HFF-Myc (cell line): ENCODE measurements at places on chromosomes 16 and 17.

DNA sequence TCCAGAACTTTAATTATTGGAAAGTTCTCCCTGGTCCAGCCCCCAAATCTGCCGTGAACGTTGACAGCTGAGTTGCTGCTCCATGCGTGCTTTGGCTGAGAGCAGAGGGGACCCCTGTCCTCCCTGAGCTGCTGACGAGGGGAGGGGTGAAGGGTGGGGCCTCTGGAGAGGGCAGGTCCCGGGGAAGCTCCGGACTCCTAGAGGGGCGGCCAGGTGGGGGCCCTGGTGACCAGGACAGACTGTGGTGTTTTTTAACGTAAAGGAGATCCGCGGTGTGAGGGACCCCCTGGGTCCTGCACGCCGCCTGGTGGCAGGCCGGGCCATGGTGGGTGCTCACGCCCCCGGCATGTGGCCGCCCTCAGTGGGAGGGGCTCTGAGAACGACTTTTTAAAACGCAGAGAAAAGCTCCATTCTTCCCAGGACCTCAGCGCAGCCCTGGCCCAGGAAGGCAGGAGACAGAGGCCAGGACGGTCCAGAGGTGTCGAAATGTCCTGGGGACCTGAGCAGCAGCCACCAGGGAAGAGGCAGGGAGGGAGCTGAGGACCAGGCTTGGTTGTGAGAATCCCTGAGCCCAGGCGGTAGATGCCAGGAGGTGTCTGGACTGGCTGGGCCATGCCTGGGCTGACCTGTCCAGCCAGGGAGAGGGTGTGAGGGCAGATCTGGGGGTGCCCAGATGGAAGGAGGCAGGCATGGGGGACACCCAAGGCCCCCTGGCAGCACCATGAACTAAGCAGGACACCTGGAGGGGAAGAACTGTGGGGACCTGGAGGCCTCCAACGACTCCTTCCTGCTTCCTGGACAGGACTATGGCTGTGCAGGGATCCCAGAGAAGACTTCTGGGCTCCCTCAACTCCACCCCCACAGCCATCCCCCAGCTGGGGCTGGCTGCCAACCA is at the start of gene MC1R:
Gene MC1R, plus strand, starts transcription at position 410 of the 895 bp plus-strand sequence. Its CDS starts 397 bp downstream, at position 807.
- DNase-seq, result no peak

DNA sequence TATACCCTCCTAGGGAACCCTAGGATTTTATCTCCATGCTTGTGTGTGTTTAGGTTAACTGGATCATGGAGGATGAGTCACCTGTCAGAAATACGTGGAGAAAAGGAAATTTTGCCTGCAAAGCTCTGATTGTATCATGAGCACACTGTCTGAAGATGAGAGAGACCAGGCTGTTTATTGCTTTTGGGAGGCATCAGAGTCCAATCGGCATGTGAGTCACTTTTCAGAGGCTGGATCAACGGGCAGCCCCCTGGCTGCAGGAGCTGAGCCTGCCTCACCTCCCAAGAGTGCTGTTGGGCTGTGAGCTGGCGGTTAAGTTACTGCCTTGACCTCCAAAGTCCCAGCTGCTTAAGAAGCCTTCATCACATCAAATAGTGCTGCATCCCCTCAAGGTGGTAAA is 41.5 kb upstream of the MED9 start:
- DNase-seq, result peak; percentile 72

DNA sequence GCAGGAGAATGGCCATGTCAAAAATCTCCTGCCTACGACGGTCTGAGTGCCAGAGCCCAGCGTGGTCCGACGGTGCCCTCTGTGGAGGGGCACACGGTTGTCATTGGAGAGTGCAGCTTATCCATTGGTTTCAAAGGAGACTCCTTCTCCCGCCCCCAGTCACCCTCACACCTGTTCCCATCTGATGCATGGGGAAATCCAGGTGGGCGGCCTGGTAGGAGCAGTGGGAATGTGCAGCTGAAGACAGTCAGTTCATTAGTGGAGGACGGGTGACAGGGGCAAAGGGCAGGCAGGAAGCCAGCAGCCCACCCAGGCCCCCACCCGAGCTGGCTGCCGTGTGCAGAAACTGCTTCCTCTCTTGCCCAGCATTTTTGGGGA is 162.3 kb downstream of the IRF8 start:
- no peak for DNase-seq

- DNase-seq, result no peak
Observed at GRCh38 chr17:46199379-46199778, 6.2 kb upstream of the KANSL1 start.

GRCh38 chr16:27795992-27796614 is 246.2 kb downstream of the KATNIP start:
- no peak for DNase-seq

- DNase-seq, result no peak
Observed at GRCh38 chr16:72311426-72311825, 139.5 kb upstream of the PMFBP1 start.

DNA sequence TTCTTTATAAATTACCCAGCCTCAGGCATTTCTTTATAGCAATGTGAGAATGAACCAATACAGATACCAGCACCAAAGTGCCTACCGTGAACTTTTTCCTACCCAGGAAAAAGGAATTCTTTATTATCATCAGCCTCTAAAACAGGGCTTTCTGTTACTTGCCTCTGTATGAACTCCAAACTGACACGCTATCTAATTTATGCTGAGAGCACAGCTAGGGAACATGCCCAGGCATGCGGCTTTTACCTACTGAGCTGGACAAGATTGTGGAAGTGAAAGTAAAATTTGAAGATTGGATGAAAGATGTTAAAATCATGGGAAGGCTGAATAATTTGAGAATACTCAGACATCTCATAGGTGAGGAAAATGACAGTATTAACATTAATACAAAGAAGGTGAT is 24.4 kb upstream of the ADCY9 start:
- DNase-seq, result no peak

GRCh38 chr17:22090263-22090935 is 398.1 kb downstream of the KCNJ18 start:
- no peak for DNase-seq

DNA sequence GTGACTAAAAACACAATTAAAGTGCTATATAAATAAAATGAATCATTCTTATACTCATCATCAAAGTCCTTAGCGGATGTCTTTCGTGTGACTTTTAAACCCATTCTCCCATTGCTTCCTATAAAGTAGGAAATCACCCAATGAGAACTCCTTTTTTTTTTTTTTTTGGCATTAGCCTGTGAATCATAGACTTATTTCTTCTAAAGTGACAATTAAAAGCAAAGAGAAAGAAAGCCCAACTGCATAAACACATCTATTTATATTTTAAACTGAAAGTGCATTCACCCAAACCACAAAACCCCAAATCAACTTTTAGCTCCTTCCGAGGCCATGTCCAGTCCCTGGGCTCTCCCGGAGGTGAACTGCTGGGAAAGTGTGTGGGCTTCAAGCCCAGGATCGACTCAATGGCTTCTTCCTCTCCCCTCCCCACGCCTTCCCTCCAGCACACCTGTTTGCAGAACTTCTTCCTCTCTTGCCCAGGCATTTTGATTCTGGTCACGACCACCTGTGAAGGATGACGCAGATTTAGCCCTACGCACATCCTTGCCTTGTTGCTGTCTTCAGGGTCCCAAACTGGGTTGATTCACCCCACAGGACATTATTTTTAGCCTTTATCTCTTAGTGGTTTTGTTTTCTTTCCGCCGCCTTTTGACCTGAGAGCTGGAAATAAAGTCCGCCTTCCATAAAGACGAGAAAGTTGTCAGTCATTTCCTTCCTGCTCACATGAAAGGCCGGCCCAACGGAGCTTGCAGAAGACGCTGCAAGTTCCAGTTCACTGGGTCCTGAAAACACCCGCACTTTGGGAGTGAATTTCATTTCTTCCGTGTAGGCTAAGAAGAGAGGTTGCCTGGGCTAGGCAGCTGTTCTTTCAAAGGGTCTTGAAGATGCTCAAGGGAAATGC is 166.8 kb downstream of the MAP2K6 start:
- DNase-seq, result no peak

DNA sequence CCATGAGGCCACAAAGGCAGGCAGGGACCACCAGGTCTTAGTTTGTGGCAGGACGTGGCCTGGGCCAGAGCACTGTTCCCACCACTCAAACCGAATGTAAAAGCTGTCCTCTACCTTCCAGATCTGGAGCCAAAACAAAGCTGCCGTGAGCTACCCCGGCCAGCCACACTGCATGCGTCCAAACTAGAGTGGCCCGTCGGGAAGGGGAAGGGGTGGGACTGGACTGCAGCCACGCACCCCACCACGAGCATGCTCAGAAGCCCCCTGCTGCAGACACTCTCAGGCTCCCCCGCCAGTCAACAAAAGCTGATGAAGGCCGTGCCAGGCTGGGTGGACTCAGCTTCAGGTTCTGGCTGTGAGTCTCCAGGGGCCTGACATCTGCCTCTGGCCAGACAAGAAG is 15.2 kb downstream of the SLC13A5 start:
- DNase-seq, result no peak

- DNase-seq, result no peak
Observed at GRCh38 chr17:68775318-68775717, 174.2 kb upstream of the FAM20A start.

- no peak for DNase-seq
Observed at GRCh38 chr17:51180486-51180885, 14.3 kb downstream of the NME2 start.

DNA sequence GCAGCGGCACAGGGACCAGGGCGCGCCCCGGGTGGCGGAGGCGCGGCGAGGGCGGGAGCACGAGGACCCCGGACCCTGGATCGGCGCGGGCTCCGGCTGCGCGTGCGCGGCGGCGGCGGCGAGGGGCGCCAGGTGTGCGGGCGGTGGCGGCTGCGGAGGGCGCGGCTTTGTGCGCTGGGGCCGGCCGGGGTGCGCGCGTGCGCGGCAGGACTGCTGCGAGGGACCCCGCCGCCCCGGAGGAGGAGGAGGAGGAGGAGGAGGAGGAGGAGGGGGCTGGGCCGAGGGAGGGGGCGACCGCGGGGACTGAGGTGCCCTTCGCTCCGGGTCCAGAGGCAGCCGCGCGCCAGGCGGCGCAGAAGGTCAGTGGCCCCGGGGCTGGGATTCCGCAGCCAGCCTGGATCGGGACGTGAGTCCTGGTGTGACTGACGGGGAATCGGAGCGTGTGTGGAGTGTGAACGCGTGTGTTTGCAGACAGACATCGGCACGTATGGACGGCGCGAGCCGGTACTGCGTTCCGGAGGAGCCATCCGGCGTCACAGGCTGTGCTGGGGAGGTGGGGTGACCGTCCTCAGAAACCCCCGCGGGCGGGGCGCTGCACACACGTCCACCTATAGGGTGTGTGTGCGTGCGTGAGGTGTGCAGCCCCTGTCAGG is 19.5 kb upstream of the RAP1GAP2 start:
- DNase-seq, result no peak

- DNase-seq, result no peak
Observed at GRCh38 chr17:8332688-8333087, 7.0 kb upstream of the ODF4 start.

- no peak for DNase-seq
Observed at GRCh38 chr17:77366558-77367245, 225.9 kb downstream of the SEC14L1 start.

DNA sequence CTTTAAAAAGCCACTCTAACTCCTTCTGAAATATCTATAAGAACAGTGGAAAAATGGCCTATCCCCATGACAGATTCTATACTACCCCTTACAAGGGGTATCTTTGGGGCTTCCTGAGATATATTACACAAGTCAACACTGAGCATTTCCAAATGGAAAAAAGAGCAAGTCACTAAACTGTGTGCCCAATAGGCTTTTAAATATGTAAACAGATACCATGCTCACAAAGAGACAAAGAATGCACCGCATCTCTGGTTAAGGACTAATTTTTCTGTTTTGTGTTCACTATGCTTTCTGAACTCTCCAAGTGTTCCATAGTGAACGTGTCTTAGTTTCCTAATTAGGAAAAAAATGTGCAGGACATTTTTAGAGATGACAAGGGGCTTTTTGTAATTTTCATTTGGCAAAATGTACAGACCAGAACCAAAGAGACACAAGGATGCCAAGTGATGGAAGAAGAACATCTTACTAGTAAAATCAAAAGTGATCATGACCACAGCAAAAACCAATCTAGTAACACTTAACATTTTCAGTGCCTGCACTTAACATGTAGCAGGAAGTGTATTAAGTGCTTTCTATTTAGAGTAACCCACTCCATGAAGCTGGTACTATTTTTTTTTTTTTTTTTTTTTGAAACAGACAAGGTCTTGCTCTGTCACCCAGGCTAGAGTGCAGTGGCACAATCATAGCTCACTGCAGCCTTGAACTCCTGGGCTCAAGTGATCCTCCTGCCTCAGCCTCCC is 21.5 kb downstream of the MYH11 start:
- DNase-seq, result no peak

DNA sequence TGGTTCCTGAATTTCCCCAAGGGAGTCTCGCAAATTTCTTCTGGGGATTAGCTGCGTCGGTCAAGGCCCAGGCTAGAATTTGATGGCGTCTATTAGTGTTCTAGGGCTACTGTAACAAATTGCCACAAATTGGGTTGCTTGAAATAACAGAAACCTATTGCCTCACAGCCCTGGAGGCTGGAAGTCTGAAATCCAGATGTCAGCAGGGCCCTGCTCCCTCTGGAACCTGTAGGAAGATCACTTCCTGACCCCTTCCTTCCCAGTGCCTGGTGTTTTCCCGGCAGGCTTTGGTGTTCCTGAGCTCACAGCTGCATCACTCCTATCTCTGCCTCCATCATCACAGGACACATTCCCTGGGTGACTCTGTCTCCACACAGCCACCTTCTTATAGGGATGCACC is 24.4 kb downstream of the DHRS7C start:
- DNase-seq, result no peak

GRCh38 chr17:52505601-52506000 is 347.1 kb upstream of the CA10 start:
- DNase-seq, result no peak

DNA sequence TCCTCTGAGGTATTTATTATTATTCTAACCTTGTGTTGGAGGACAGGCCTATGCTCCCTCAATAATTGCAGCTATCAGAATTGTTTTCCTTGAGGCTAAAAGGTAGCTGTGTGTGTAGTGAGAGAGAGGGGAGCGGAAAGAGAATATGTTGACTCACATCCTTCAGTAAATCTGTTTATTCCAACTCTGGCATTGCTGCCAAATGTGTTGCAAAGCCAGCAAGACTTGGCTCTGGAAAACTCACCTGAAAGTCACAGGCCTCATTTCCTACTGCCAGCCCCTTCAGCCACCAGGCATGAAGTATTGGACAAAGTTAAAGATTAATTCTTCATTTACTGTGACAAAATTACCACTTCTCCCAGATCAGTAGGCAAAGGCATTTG is 9.6 kb downstream of the CA10 start:
- DNase-seq, result no peak

DNA sequence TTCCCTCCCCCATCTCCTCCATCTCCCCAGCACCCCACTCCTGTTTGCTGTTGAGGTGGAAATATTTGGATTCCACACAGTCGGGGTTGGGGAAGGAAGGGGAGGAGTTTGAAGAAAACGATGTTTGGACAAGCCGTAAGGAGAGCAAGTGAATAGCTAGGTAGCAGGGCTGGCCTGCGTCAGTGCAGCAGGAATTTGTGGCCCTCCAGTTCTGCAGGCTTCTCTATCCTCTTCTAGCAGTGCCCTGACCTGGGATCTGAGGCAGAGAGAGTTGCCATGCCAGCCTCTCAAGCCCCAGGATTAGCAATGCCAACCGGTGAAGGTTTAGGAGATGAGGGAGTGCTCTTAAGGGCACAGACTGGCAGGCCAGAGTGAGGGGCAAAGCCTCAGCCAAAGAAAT is 12.5 kb downstream of the TLCD2 start:
- DNase-seq, result no peak

GRCh38 chr16:26765087-26765486 is 301.6 kb upstream of the C16orf82 start:
- DNase-seq, result no peak

- no peak for DNase-seq
Observed at GRCh38 chr17:34319039-34319483, at the start of gene CCL8. Gene CCL8, plus strand, starts transcription at chr17:34319435. Its CDS starts 67 bp downstream, at chr17:34319502.

- DNase-seq, result no peak
Observed at GRCh38 chr17:30230596-30231125, 4.8 kb downstream of the SLC6A4 start.

GRCh38 chr17:81251709-81252301 is 12.7 kb downstream of the NDUFAF8 start:
- DNase-seq, result no peak
